NCI-H2081 treated with DMSO at 0.1 percent for 48 hours (cell line): ENCODE measurements at places on chromosomes 16 and 17.

DNA sequence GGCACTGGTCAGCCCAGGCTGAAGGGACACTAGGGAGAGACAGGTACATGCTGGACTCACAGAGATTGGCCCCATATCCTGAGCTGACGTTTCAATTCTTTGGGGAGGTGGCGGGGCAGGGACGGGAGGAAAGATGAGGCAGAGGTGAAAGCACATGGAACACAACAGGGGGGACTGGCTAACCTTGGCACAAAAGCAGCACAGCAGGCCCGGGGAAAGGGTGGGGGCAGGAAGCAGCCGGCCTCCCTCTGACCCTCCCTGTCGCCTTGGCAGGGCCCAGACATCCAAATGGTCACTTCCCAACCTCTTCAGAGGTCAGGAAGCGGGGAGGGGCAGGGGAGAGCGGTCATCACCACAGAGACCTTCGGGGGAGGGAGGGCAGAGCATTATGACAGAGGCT, 6.6 kb downstream of the VAT1 start:
- DNase-seq: no peak

DNA sequence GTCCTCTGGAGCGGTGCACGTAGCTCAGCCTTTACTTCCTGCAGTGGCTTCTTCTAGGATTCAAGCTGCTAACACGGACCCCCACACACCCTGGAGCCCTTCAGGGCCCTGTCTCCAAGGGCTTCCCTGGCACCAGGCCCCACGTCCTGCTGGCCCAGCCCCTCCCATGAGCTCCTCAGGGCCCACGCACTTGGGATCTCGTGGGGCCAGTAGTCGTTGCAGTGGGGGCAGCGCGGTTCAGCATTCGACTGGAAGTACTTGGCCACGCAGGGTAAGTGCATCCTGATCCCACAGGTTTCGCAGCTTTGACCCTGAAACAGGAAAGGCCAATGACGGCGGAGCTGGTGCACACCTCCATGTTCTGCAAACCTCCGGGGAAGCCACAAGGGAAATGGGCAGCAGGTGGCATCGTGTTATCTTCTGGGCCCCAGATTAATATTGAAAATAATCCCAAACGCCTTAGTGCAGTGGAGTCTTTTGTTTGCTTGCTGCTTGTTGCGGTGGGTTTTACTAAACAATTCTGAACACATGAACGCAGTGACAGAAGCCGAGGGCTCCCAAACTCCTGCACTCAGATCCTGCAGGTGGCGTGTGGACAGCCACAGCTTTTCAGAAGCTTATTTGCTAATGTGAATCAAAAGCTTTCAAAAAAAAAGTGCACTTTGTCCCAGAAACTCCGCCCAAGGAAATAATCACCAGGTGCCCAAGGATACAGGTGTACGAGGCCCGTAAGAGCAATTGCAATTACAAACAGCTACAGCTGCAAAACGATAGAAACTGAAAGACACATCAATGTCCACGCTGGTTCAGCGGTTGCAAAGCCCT, 22.4 kb downstream of the KDM8 start:
- DNase-seq: no peak

DNA sequence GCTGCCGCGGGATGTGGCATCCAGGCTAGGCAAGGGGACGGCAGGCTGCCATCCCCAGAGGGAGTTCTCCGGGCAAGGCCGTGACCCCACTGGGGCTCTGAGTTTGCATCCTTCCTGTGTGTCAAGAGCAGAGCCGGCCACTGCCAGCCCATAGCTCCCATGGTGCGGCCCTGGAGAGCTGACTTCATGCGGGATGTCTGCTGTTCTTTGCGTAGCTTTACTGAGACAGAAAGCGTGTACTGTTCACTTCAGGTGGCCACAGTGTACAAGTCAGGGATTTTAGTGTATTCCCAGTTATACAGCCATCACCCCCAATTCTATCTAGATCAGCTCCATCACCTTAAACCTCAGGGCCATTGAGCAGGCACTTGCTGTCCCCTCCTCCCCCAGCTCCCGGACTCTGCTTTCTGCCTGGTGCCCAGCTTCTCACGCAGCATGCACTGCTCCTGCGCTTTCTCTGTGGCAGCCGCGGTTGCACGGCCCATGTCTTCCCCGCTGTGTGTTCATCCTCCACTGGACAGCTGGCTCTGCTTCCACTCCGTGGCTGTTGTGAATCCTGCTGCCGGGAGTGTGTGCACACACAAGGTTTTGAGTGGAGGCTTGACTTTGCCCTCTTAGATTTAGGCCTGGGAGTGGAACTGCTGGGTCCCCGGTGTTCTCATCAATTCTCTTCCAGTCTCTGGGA, 71.2 kb downstream of the KLHDC4 start:
- DNase-seq: no peak

- DNase-seq: no peak
Observed at GRCh38 chr17:49223517-49224197, 6.9 kb downstream of the PHOSPHO1 start.

GRCh38 chr16:64094181-64094965, 1027.5 kb downstream of the CDH11 start:
- DNase-seq: no peak

GRCh38 chr17:69620363-69620762, 205.9 kb downstream of the MAP2K6 start:
- DNase-seq: no peak

GRCh38 chr16:66360624-66361324, 5.7 kb upstream of the CDH5 start:
- DNase-seq: no peak

DNA sequence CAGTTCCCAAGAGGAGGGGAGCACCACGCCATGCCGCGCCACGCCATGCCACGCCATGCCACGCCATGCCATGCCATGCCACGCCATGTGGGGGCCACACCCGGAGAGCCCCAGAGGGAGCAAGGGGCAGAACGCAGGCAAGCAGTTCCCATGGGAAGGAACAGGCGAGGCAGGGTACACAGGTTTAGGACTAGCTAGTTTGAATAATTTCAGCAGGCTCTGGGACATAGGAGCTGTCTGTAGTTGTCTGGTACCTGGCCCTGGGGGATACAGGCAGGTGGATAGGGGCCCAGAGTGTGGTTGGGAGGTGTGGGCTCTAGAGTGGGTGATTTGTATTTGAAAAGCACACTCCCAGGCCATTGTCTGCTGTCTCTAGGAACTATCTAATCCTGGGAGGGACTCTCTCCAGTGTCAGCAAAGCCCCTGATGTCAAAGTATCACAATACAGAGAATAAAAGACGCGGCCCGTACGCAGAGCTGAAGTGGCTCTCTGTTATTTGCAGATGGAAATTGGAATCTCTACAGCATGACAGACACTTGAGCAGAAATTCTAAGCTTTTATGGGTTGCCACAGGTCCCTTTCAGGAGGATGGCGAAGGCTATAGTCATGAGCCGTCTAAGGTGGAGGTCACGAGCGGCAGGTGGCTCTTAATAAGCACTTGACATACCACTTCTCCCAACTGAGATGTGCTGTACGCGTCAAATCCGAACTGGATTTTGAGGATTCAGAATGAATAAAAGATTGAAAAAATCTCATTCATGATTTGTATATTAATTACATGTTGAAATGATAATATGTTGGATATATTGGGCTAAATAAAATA, 220.8 kb upstream of the TNRC6C start:
- no peak for DNase-seq

GRCh38 chr16:50878966-50879615, 137.2 kb downstream of the CYLD start:
- DNase-seq: no peak

GRCh38 chr17:82266142-82266541, 7.4 kb downstream of the CSNK1D start:
- DNase-seq: no peak

- DNase-seq: no peak
Observed at GRCh38 chr16:89923640-89924296, 626 bp downstream of the TUBB3 start.

DNA sequence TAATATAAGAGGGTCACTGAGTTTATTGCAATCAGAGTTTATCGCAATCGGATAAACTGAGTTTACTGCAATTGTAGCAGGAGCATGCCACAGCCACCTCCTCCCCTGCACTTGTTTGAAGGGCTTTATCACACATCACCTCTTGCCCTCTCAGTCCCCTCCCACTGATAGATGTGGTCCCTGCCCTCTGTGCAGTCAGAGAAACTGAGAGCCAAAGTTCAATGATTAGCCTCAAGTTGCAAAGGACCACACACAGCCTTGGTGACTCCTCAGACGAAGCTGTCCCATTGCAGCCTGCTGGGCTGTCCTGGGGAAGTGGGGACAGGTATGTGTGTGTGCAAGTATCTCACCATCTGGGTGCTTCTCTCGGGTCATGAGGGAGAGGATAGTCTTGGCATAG, 13.6 kb downstream of the ACLY start:
- DNase-seq: no peak

DNA sequence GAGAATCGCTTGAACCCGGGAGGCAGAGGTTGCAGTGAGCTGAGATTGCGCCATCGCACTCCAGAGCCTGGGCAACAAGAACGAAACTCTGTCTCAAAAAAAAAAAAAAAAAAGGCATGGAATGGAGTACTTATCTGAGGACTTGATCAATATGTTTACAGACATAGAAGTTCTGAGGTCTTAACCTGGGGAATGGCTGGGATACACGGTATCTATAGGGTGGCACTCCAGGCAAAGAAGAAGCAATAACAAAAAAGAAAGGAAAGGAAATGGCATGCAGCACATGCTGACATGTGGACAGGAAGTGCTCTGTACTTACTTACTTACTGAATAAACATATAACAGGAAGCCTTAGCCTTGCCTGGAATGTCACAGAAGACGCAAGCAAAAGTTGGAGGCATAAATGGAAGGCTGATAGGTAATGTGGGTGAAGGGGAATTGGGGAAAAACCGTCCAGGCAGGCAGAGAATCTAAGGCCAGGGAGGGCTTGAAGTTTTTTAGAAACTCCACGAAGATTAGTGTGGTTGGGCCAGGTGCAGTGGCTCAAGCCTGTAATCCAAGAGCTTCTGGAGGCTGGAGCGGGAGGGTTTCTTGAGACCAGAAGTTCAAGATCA, 10.1 kb upstream of the SPOP start:
- no peak for DNase-seq

- no peak for DNase-seq
Observed at GRCh38 chr17:59825533-59826322, 67.0 kb downstream of the TUBD1 start.

- DNase-seq: no peak
Observed at GRCh38 chr16:24635900-24636610, 93.4 kb upstream of the TNRC6A start.

- DNase-seq: no peak
Observed at GRCh38 chr17:80545499-80545826, 825 bp downstream of the RPTOR start.

- DNase-seq: no peak
Observed at GRCh38 chr16:72464597-72465368, 292.8 kb upstream of the PMFBP1 start.

DNA sequence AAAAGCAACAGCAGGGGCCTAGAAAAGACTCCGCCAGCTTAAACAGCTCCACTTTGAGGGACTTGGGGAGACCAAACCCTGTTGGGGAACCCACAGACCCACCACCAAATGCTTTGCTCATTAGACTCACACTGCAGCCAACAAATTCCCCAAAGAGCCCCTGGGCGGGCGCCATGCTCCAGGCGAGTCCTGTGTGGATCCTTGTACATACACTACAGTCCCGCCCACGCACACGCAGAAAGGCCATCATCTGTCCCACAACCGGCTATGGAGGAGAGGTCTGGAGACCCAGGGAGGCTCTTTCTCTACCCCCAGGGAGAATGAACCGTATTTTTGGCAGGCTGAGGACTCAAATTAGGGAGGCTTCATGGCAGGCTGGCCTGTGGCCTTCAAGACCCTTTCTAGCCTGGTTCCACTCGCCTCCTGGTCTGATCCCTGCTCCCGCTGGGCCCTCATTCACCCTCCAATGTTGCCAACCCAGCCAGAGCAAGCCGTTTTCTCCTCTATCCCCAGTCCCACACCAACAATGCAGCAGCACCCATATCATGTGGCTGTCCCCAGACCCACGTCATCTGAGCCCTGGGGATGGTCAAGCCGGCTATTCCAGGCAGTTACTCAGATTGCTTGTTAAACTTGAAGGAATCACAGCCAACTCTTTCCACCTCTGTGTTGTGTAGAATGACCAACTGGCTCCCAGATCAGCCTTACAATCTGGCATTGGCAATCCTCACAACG, 27.2 kb downstream of the ZNF423 start:
- no peak for DNase-seq

GRCh38 chr17:49996495-49997300, 1.7 kb upstream of the DLX3 start:
- no peak for DNase-seq

DNA sequence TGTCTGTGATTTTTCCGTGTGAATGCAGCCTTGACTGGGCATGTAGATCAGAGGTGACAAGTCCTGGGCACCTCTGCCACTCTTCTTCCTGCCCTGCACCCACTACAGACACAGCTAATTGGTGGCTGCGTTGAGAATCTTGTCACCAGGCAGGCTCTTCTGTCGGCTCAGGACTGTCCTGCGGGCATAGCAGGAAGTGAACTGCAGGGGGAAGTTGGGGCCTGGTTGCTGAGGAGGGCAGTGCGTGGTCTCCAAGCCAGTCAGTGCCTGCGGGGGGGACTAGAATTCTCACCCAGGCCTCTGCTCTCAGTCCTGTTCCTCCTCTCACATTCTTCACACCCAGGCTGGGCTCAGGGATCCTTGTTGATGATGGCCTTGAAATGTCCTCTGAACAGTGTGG, 50.5 kb downstream of the JPH3 start:
- no peak for DNase-seq
